ENCODE measurements at places on chromosomes 3 and 15. TPM values are rescaled to one million over a fixed set of nuclear protein-coding genes. Genes with fewer than 3 reads are reported as not detected.

DNA sequence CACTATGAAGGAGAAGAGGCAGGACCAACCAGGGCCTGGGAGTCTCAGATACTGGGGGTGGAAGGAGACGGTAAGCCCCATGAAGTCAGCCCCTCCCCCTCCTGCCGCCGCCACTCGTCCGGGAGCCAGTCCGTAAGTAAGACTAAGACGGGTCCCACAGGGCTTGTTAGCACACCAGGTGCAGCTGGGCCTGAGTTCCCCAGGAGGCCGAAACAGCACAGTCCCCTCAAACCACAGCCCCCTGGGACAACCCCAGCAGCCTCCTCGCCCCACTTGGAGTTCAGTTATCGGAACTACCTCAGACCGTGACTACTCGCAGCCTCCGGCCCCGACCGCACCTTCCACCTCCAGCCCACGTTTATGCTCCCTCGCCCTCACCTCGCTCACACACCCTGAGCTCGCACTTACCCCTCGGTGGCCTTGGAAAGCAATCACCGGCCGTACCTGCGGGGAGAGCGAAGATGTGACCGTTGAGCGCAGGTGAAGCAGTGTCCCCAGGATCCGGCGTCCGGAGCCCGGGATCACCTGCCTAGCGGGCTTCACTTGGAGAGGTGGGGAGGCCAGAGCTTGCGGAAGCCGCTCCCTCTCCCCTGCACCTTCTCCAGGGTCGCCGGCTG lies 557 bp downstream of the ELL3 start:
- peak; percentile 48 for DNase-seq

DNA sequence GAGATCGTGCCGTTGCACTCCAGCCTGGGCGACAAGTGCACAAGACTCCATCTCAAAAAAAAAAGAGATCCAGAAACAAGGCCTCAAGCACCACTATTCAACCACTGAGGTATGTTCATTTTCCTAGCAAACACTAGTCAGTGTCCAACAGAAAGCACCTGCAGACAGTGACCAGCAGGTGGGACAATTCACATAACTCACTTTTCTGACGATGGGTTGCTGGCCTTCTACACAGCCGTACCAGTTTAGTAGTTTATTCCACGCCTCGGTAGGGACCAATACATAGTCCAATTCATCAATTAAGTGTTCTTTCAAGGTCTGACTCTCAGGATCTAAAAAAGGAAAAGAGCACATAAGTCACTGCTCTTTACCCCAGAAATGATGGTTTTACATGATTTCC lies 12.4 kb downstream of the USP4 start:
- no peak for DNase-seq

- DNase-seq: no peak
Observed at GRCh38 chr3:192543163-192543562, 184.2 kb downstream of the FGF12 start.

DNA sequence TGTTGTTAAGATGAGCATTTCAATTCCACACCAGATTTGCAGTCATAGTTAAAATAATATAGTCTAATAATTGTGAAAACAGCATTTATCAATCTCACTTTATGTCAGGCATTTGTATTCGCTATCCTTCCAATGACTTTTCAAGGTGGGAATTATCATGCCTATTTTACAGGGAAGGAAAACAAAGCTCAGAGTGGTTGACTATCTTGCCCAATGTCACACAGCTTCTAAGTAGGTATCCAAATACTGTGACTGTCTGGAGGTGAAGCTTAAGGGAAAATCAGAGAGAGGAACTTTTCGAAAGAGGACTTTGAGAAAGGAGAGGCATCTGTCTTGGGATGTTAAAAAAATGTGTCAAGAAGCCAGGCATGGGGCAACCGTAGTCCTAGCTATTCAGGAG lies 443.1 kb downstream of the FOXP1 start:
- DNase-seq: no peak

DNA sequence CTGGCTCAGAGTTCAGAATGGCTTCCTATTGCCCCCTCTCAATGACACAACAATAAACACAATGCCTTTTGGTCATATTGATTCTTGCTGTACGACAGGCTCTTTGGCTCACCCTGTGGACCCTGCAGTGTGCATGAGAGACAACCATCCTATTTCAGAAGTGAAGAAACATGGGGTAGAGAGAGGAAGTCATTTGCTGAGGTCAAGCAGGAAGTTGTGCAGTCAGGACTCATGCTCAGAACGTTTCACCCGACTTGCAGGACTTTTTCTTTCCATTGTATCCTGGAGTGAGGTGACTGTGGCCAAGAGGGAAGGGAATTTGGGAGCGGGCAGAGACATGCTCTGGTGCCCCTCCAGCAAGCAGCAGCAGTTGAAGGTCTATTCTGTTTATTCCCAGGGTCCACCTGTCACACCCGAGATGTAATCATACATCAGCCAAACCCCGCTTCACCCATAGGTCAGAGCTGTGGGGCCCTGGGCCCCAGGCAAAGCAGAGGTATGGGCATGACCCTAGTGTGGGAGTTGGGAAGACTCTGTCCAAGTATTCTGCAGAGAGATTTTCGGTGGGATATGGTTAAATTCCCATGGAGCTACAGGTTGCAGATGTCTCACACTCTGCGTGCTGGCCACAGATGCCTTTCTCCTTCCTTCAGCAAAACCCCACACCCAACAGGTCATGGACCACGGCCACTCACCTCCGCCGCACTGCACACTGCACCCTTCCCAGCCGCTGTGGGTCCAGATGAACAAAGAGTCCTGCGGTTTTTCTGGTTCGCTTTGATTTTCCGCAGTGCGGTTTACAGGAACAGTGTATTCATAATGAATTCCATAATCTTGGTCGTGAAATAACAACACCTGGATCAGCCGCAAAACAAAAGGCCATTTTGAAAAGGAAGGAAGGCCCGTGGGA lies 290.6 kb downstream of the ADAMTS17 start:
- peak; percentile 42 for DNase-seq

GRCh38 chr15:100439514-100439913 lies 89.2 kb downstream of the CERS3 start:
- DNase-seq: no peak

DNA sequence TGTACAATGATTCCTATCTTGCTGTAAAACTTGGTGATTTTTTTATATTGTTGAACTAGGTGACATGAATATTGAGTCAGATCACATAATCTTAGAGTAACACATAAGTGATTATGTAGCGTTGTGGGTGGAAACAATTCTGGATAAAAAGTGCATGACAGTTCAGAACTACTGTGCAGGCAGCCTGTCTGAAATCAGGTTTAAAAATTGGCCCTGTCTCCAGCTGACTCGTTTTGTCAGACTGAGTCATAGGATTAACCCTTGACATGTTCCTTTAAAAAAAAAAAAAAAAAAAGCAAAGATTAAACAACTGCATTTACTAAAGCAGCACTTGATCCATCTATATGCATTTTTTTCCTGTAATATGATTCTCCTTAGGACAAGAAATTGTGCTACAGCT lies 160.0 kb upstream of the CGNL1 start:
- DNase-seq: no peak

- DNase-seq: no peak
Observed at GRCh38 chr3:45153658-45154437, 7.7 kb upstream of the CDCP1 start.

- no peak for DNase-seq
Observed at GRCh38 chr3:36482256-36482655, 102.0 kb downstream of the STAC start.

GRCh38 chr3:159082519-159082918 lies 280.7 kb downstream of the MFSD1 start:
- no peak for DNase-seq

DNA sequence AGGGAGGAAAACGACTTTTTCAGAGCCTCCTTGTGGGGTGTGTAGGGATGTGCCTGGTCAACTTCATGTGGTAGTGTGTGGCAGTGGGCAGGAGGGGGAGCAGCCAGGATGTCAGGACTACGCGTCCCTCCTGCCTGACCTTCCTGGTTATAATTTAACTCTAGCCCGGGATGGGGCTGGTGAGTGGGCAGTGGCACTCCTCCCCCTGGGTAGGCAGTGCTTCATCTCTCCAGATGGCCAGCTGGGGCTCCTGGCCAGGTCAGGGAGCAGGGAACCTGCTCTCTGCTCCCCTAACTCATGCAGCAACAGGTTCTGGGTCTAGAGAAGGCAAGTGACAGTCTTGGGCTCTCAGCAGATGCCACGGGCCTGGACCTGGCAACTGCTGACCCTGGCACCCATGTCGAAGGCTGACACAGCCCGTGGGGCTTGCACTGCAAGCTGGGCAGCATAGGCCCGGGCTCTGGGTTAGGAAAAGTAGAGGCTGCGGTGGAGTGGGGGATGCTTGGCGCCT lies 2.6 kb downstream of the ITIH4 start:
- peak; percentile 50 for DNase-seq

- no peak for DNase-seq
Observed at GRCh38 chr15:66126031-66126441, 127.5 kb downstream of the MEGF11 start.

- no peak for DNase-seq
Observed at GRCh38 chr3:69288161-69288895, 97.6 kb downstream of the FRMD4B start.

DNA sequence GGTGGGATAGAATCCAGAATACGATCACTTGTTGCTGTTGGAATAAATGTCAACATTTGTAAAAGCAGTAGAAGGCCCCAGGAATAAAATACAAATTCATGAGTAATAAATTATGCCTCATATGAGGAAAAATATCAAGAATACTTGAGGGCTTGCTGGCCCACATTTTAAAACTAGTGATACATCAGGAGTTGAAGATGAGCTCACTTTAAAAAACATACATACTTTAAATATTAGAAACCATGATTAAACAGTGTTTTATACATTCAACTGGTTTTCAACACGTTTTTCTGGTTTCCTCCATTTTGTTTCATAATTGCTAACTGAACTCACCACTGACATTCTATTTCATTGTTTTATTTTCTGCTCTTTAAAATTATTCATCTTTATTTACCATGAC lies 141.4 kb downstream of the TFG start:
- DNase-seq: no peak

DNA sequence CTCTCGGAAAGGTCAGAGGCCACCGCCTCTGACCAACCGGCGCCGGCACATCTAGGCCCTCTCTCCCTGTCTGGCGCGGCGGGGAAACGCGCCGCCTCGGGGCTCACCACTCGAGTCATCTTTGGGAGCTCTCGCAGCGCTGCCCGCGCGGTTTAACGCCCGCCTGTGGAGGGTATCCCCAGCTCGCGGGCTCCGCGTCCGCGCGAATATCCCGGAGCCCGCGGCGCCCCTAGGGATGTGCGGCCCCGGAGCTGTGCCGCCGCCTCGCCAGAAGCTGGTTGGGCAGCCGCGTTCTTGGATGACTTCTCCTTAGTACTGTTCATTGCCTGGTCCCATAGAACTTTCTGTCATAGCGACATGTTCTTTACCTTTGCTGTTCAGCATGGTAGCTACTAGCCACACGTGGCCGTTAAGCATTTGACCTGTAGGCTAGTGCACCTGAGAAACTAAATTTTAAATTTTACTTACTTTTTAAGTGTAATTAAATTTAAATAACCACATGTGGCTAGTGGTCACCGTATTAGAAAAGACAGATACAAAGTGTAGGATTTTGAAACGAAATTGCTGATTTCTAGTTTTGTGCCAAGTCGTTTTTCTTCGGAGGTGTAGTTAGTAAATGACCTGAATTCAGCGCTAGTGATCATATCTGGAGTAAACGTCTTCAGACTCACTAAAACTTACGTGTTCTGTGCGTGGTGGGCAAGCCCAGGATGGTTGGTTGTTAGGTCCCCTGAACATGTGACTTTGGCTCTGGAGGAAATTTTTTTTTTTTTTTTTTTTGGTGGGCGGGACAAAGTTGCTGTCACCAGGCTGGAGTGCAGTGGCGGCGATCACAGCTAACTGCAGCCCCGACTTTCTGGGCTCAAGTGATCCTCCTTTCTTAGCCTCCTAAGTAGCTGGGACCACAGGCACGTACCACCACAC lies 835 bp downstream of the ARIH2 start:
- peak; percentile 44 for DNase-seq

GRCh38 chr3:13420045-13420830 lies at the start of gene NUP210:
Gene NUP210 (minus strand): TSS chr3:13420322. CDS start chr3:13420226, 96 bp downstream.
- DNase-seq: peak; percentile 56

DNA sequence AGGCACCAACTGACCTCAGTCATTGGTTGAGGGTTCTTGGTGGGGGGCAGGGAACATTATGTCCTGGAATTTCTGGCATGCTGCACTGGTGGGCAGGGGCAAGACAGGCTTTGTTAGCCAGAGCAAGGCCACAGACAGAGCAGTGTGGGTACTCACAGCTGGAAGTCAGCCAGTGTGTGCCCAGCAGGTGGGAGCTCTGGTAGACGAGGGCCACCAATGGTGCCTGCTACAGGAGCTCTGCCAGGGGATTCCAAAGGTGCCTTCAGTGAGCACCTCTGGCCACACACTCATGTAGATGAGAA lies 31.3 kb downstream of the CYP8B1 start:
- no peak for DNase-seq

DNA sequence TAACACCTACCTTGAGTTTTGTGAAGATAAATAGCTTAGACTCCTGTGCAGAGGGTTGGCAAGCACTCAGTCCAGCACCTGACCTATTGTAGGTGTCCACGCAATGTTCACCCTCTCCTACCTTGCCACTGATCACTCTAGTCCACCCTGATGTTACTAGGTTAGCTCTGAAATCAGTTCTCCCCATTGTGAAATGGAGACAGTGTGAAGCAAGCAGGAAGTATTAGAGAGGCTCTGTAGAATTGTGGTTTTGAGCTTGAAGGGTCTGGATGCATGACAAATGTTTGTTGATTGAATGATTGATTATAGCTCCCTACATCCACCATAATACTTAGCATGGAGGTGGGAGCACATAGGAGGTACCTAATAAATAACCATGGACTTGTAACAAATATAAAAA lies 199.7 kb downstream of the RPLP1 start:
- no peak for DNase-seq

- no peak for DNase-seq
Observed at GRCh38 chr15:78398076-78398825, 39.8 kb upstream of the IREB2 start.

- no peak for DNase-seq
Observed at GRCh38 chr15:65576664-65577063, 34.3 kb downstream of the INTS14 start.

DNA sequence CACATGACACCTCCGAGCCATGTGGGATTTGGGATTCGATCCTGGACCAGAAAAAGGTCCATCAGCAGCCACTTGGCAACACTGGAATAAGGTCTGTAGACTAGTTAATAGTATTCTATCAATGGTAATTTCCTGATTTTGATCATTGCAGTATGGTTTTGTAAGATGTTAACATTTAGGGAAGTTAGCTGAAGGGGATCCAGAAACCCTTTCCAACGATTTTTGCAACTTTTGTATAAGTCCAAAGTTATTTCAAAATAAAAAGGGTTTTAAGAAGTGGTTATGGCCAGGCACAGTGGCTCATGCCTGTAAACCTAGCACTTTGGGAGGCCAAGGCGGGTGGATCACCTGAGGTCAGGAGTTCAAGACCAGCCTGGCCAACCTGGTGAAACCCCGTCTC lies 10.2 kb downstream of the BDH1 start:
- DNase-seq: no peak

The ATP13A4 gene
- 196 TPM for total RNA-seq

The CD200R1 gene
- not detected for total RNA-seq

The SLC35G2 gene
- 5.3 TPM for total RNA-seq

The SERF2 gene
- 285 TPM for total RNA-seq

The NT5DC2 gene
- total RNA-seq: 27.7 TPM

The UNC45A gene
- total RNA-seq: 42.3 TPM

The GOLGA8T gene
- total RNA-seq: 2.0 TPM

The DUOXA2 gene
- not detected for total RNA-seq
